RWPE2 (cell line): ENCODE measurements at places on chromosomes 1 and 21.
A peak's percentile ranks its signal among the peaks of the same experiment; 100 is the strongest.

GRCh38 chr1:43349594-43350306, 9.0 kb upstream of the CDC20 start:
- H3K4me3 ChIP-seq = peak overlapping the region; percentile 40
- no peak for DNase-seq
- peaks cover 5% of the 10 kb centered on the region for H3K4me1 ChIP-seq

- no peaks in the 10 kb centered on the region for H3K36me3 ChIP-seq
- no peak overlapping the region for H3K4me3 ChIP-seq
- H3K4me1 ChIP-seq = no peaks in the 10 kb centered on the region
- DNase-seq = no peak
- H3K27me3 ChIP-seq = no peaks in the 10 kb centered on the region
- H3K27ac ChIP-seq = no peak overlapping the region
Observed at GRCh38 chr1:76687307-76688175, 179.7 kb upstream of the ST6GALNAC5 start.

DNA sequence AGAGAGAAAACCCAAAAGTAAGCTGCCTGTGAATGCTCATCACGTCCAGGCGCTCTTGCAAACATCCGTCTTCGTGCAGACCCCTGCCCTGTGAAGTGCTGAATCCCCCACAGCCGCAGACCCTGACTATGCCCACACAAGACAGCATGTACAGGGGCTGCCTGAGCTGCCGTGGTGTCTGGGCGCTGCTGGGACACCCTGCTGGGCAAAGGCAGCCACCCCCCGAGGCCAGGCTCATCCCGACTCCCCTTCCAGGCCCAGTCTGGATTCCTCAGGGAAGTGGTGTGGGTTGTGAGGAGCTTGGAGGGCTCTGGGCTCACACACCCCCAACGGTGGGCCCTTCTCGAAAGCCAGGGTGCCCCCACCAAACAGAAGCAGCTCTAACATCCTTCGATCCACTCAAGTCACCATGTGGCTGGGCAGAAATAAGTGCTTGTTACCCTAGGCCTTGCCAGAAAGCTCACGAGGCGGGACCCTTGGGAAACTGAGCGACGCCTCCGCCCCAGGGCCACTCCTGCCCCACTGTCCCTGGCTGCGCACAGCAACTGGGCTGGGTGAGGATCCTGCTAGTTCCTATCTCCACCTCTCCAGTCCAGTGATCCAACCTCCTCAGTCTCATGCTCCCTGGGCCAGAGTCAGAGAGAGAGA, 4.8 kb upstream of the WNT9A start:
- H3K27me3 ChIP-seq = no peaks in the 10 kb centered on the region
- no peak overlapping the region for H3K27ac ChIP-seq
- H3K36me3 ChIP-seq = no peaks in the 10 kb centered on the region

GRCh38 chr1:22207511-22208267, 64.8 kb upstream of the WNT4 start:
- DNase-seq = no peak
- H3K27ac ChIP-seq = no peak overlapping the region
- H3K4me3 ChIP-seq = no peak overlapping the region
- H3K36me3 ChIP-seq = no peaks in the 10 kb centered on the region

GRCh38 chr1:209884249-209884648, 53.8 kb upstream of the SYT14 start:
- H3K27me3 ChIP-seq = no peaks in the 10 kb centered on the region
- peak overlapping the region; percentile 86 for H3K27ac ChIP-seq
- H3K4me1 ChIP-seq = peaks cover 19% of the 10 kb centered on the region
- H3K4me3 ChIP-seq = no peak overlapping the region
- no peak for DNase-seq

GRCh38 chr1:178470411-178470960, 26.3 kb downstream of the CLEC20A start:
- no peak overlapping the region for H3K4me3 ChIP-seq
- no peak for DNase-seq
- H3K4me1 ChIP-seq = peaks cover 11% of the 10 kb centered on the region
- peak overlapping the region; percentile 26 for H3K27ac ChIP-seq
- peaks cover 48% of the 10 kb centered on the region for H3K36me3 ChIP-seq

- no peak overlapping the region for H3K27ac ChIP-seq
- no peaks in the 10 kb centered on the region for H3K36me3 ChIP-seq
- no peaks in the 10 kb centered on the region for H3K27me3 ChIP-seq
- no peak overlapping the region for H3K4me3 ChIP-seq
- no peak for DNase-seq
Observed at GRCh38 chr1:237568955-237569354, 321.8 kb downstream of the ZP4 start.

DNA sequence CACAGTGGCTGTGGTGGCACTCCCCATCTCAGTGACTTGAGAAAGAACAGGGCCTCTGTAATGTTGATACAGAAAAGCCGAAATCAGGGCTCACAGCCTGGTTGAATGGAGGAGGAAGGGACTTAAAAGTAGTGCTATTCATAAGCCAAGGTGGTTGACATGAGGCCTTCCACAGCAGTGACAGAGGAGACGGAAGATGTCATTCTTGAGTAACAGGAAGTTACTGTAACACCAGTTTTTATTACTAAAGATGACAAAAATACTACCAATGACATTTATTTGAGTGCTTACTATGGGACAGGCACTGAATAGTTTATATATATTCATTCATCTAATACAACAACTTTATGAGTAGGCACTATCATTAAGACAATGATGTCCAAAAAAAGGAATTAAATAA, 52.8 kb upstream of the GNG12 start:
- no peak for DNase-seq
- peaks cover 25% of the 10 kb centered on the region for H3K4me1 ChIP-seq
- no peaks in the 10 kb centered on the region for H3K27me3 ChIP-seq
- no peak overlapping the region for H3K4me3 ChIP-seq

- H3K27me3 ChIP-seq = no peaks in the 10 kb centered on the region
- peak; percentile 42 for DNase-seq
- H3K4me1 ChIP-seq = peaks cover 8% of the 10 kb centered on the region
- no peak overlapping the region for H3K27ac ChIP-seq
- no peaks in the 10 kb centered on the region for H3K36me3 ChIP-seq
- H3K4me3 ChIP-seq = no peak overlapping the region
Observed at GRCh38 chr1:203039609-203040512, 13.6 kb downstream of the PPFIA4 start.

GRCh38 chr1:237975376-237975775, 84.7 kb upstream of the ZP4 start:
- H3K4me1 ChIP-seq = no peaks in the 10 kb centered on the region
- H3K27me3 ChIP-seq = no peaks in the 10 kb centered on the region
- no peaks in the 10 kb centered on the region for H3K36me3 ChIP-seq
- H3K4me3 ChIP-seq = no peak overlapping the region

DNA sequence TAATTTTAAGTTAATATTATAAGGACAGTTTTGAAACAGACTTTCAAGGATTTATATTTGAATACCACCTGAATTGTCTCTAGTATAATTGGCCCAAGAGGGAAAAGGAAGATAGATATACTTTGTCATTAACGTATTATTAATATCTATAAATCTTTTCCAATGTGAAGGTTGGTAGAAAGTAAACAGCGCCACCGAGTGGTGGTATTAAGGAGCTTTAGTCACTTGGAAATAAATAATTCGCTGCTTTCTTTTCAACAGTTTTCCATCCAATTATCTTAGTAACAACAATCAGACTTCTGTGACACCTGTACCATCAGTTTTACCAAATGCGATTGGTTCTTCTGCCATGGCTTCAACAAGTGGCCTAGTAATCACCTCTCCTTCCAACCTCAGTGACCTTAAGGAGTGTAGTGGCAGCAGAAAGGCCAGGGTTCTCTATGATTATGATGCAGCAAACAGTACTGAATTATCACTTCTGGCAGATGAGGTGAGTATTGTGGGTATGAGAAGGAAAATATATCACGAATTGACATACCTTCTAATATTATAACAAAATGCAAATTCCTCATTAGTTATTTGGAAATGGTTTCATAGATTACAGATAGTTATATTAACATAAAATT, 37.7 kb downstream of the SH3GLB1 start:
- DNase-seq = no peak
- H3K27ac ChIP-seq = no peak overlapping the region
- no peak overlapping the region for H3K4me3 ChIP-seq
- H3K4me1 ChIP-seq = no peaks in the 10 kb centered on the region

- no peaks in the 10 kb centered on the region for H3K27me3 ChIP-seq
Observed at GRCh38 chr1:232620356-232620969, 9.5 kb downstream of the SIPA1L2 start.

- H3K4me1 ChIP-seq = peaks cover 9% of the 10 kb centered on the region
- peak; percentile 56 for DNase-seq
- no peak overlapping the region for H3K4me3 ChIP-seq
- H3K27me3 ChIP-seq = no peaks in the 10 kb centered on the region
- H3K27ac ChIP-seq = peak overlapping the region; percentile 80
Observed at GRCh38 chr1:210598135-210598652, 269.5 kb downstream of the HHAT start.

DNA sequence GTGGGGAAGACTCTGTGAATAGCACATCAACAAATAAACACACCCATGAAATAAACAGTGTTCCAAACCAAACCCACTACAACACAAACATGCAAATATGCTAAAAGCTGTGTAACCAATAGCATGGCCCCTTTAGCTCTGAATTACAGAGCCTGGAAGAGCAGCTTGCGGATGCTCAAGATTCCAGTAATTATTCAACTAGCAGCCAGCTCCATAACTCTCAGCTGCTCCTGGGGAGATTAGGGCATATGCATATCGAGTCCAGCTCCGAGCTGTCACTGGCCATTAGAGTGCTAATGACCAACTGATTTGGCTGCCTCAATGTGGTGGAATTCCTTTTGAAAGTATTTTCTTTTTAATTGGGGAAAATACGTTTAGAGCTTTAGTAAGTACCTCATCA, 207.1 kb downstream of the HHAT start:
- no peak for DNase-seq
- H3K27ac ChIP-seq = no peak overlapping the region
- no peaks in the 10 kb centered on the region for H3K27me3 ChIP-seq
- H3K4me1 ChIP-seq = no peaks in the 10 kb centered on the region
- H3K4me3 ChIP-seq = no peak overlapping the region

DNA sequence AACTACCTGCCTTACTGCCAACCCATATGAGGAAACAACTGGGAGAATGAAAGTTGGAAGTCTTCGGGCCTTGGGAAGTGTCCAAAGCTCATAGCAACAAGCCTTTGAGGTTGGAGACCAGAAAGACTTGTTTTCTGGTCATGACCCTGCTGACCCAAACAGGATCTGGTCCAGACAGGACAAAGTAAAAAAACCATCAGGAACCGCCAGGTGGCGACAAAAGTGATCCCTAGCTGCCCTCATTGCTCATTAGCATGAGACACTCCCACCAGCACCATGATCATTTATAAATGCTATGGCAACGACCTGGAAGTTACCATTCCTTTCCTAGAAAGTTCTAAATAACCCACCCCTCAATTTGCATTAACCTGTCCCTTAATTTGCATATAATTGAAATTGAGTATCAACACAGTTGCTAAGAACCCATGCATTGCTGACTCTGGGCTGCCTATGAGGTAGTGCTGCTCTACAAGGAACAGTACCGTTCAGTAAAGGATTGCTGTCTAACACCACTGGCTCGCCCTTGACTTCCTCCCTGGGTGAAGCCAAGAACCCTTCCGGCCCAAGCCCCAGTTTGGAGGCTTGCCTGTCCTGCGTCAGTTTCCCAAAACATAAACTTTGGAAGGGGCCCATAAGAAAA, 89.0 kb downstream of the URB2 start:
- no peak overlapping the region for H3K27ac ChIP-seq
- no peak for DNase-seq
